ENCODE measurements at places on chromosomes 16 and 17. TPM values are rescaled to one million over a fixed set of nuclear protein-coding genes. Genes with fewer than 3 reads are reported as not detected.

The HEXIM2 gene
- 6.8 TPM for total RNA-seq

The INPP5K gene
- total RNA-seq: 78.1 TPM

The CCL4L2 gene
- total RNA-seq: not detected

The VTN gene
- total RNA-seq: 86.7 TPM

The CHST4 gene
- 0.67 TPM for total RNA-seq

The SDR42E1 gene
- total RNA-seq: 0.11 TPM

The CNEP1R1 gene
- 11.6 TPM for total RNA-seq

The ADAM11 gene
- 19.9 TPM for total RNA-seq

The PDIA2 gene
- total RNA-seq: 0.52 TPM

The ZNF785 gene
- total RNA-seq: 5.5 TPM

The CDRT15 gene
- not detected for total RNA-seq

The COPRS gene
- total RNA-seq: 73.9 TPM

The MINK1 gene
- 22.2 TPM for total RNA-seq

The CTF1 gene
- total RNA-seq: 6.5 TPM

The KLHL10 gene
- total RNA-seq: not detected

The SNAI3 gene
- 1.0 TPM for total RNA-seq

The PIP4K2B gene
- 45.9 TPM for total RNA-seq

The MT1G gene
- not detected for total RNA-seq

The KRT39 gene
- total RNA-seq: not detected

DNA sequence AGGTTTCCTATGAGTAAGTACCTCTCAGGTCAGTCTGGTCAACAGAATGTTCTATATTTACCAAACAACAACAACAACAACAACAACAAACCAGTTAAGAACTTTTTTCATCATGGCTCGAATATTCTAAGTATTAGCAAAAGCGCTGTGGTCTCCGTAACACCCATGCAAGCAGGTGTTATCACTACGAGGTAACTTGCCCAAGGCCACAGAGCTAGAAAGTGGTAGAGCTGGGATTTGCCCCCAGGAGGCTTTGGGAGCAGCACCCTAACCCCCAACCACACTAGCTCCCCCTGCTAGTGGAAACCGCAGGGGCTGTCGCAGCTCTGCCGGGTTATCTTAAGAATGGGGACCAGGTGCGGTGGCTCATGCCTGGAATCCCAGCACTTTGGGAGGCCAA is 23.9 kb upstream of the C16orf74 start:
- no peaks in the 10 kb centered on the region for H3K27me3 ChIP-seq
- peaks cover 22% of the 10 kb centered on the region for H3K36me3 ChIP-seq
- DNase-seq: no peak

GRCh38 chr17:27615121-27615520 is 15.9 kb upstream of the LGALS9 start:
- no peak for DNase-seq
- no peak overlapping the region for H3K27ac ChIP-seq
- no peaks in the 10 kb centered on the region for H3K4me1 ChIP-seq
- H3K27me3 ChIP-seq: no peaks in the 10 kb centered on the region

GRCh38 chr17:7932949-7933348 is 943 bp downstream of the CNTROB start:
- H3K27ac ChIP-seq: peak overlapping the region; percentile 77
- H3K27me3 ChIP-seq: no peaks in the 10 kb centered on the region
- no peaks in the 10 kb centered on the region for H3K4me1 ChIP-seq
- DNase-seq: peak; percentile 67
- H3K4me3 ChIP-seq: peak overlapping the region; percentile 55
- peaks cover 10% of the 10 kb centered on the region for H3K36me3 ChIP-seq

DNA sequence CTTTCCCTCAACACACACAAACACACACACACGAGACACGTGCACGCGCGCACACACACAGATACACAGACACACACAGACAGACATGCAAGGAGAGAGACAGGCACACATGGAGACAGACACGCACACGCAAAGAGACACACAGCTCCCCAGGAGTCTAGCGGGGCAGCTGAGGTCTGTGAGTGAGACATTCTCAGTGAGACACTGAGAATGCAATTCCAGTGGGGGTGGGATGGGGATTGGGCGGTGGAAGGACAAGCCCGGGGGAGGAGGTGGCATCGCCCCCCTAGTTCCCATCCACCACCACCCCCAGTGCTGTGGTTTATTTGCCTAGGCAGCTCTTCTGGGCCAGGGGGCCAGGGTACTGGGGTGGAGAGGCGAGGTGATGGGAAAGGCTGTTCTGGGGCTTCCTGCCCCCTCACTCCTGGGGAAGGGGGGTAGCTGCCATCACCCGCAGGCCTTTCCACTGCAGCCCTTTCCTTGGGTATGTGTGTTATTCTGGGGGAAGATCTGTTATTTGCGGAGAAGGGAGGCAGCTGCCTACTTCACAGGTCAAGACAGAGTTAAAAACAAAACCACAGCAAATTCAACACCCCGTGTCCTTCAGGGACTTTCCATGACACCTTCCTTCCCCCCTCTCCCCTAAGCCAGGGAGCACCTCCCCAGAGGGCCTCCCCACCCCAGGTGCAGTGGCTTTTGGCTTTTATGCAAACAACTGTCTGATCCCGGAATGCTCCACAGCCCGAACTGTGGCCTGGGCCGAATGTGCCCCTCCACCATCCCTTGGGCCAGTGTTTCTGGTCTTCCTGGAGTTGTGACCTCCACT is 18.0 kb downstream of the GRB7 start:
- no peak for DNase-seq
- no peaks in the 10 kb centered on the region for H3K4me1 ChIP-seq
- no peaks in the 10 kb centered on the region for H3K36me3 ChIP-seq
- peak overlapping the region; percentile 91 for H3K27ac ChIP-seq
- no peaks in the 10 kb centered on the region for H3K27me3 ChIP-seq

GRCh38 chr16:83958137-83958845 is 5.3 kb downstream of the OSGIN1 start:
- no peak for DNase-seq
- H3K27me3 ChIP-seq: no peaks in the 10 kb centered on the region
- H3K36me3 ChIP-seq: peaks cover 27% of the 10 kb centered on the region
- H3K4me1 ChIP-seq: peaks cover 24% of the 10 kb centered on the region
- H3K27ac ChIP-seq: peak overlapping the region; percentile 38

- H3K27ac ChIP-seq: no peak overlapping the region
- no peak for DNase-seq
- no peaks in the 10 kb centered on the region for H3K36me3 ChIP-seq
- no peak overlapping the region for H3K4me3 ChIP-seq
- no peaks in the 10 kb centered on the region for H3K4me1 ChIP-seq
These were observed 17.9 kb upstream of the AKAP1 start for GRCh38 chr17:57067162-57067561.

GRCh38 chr17:21041741-21042457 is 912 bp downstream of the USP22 start:
- peak overlapping the region; percentile 100 for H3K27ac ChIP-seq
- no peaks in the 10 kb centered on the region for H3K27me3 ChIP-seq
- DNase-seq: peak; percentile 89
- peak overlapping the region; percentile 92 for H3K4me3 ChIP-seq
- peaks cover 49% of the 10 kb centered on the region for H3K4me1 ChIP-seq
- no peaks in the 10 kb centered on the region for H3K36me3 ChIP-seq

GRCh38 chr16:28011971-28012445 is 51.5 kb downstream of the GSG1L start:
- no peaks in the 10 kb centered on the region for H3K4me1 ChIP-seq
- H3K27me3 ChIP-seq: no peaks in the 10 kb centered on the region
- no peak overlapping the region for H3K4me3 ChIP-seq

- no peak overlapping the region for H3K4me3 ChIP-seq
- H3K27ac ChIP-seq: no peak overlapping the region
- no peaks in the 10 kb centered on the region for H3K4me1 ChIP-seq
These were observed 16.9 kb downstream of the DOC2B start for GRCh38 chr17:164303-165235.

- no peaks in the 10 kb centered on the region for H3K27me3 ChIP-seq
- H3K27ac ChIP-seq: no peak overlapping the region
- DNase-seq: no peak
- no peaks in the 10 kb centered on the region for H3K36me3 ChIP-seq
- no peaks in the 10 kb centered on the region for H3K4me1 ChIP-seq
- no peak overlapping the region for H3K4me3 ChIP-seq
These were observed 3.9 kb upstream of the SLC12A3 start for GRCh38 chr16:56861092-56861610.

DNA sequence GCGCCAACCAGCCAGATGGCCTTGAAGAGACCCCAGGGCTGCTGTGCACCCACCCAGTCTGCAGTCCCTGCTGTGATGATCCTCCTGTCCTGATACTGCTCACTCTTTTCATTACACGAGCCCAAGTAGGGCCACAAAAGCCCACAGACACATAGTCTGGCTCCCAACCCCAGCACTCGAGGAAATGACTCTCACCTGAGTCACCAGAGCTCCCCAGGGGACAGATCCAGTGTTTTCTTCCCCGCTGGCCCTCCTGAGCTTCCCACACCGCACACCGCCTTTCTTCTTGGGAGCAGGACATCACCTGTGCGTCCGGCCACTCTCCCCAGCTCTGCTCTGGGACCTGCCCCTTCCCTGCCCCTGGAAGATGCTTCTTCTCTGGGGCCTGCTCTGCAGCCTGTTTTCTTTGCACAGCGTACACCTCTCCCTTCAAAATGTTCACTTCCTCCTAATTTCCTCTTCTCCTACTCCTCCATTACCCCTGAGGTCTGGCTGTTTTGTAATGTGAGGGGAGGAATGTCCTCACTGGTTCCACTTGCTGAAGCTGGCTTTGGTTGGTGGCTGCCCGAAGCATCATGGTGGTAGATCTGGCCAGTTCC is 2.0 kb upstream of the SCN4A start:
- peaks cover 26% of the 10 kb centered on the region for H3K4me1 ChIP-seq
- no peaks in the 10 kb centered on the region for H3K27me3 ChIP-seq
- no peaks in the 10 kb centered on the region for H3K36me3 ChIP-seq

GRCh38 chr16:56793492-56793891 is 63.6 kb downstream of the NUP93 start:
- H3K27ac ChIP-seq: no peak overlapping the region
- no peaks in the 10 kb centered on the region for H3K36me3 ChIP-seq
- DNase-seq: no peak
- H3K27me3 ChIP-seq: no peaks in the 10 kb centered on the region
- H3K4me3 ChIP-seq: no peak overlapping the region

- peaks cover 3% of the 10 kb centered on the region for H3K4me1 ChIP-seq
- H3K27ac ChIP-seq: no peak overlapping the region
- no peak for DNase-seq
- no peak overlapping the region for H3K4me3 ChIP-seq
- no peaks in the 10 kb centered on the region for H3K36me3 ChIP-seq
These were observed 19.8 kb upstream of the PIK3R6 start for GRCh38 chr17:8887301-8887700.

GRCh38 chr16:50671644-50672260 is 9.4 kb downstream of the SNX20 start:
- H3K4me1 ChIP-seq: peaks cover 8% of the 10 kb centered on the region
- no peaks in the 10 kb centered on the region for H3K27me3 ChIP-seq
- no peak overlapping the region for H3K27ac ChIP-seq

- H3K4me1 ChIP-seq: no peaks in the 10 kb centered on the region
- peak; percentile 87 for DNase-seq
- no peaks in the 10 kb centered on the region for H3K27me3 ChIP-seq
- peaks cover under 1% of the 10 kb centered on the region for H3K36me3 ChIP-seq
- peak overlapping the region; percentile 29 for H3K27ac ChIP-seq
These were observed 6.0 kb upstream of the LPCAT2 start for GRCh38 chr16:55502801-55503366.

GRCh38 chr16:80540516-80541305 is at the start of gene DYNLRB2:
Gene DYNLRB2, plus strand, starts transcription at chr16:80540993. Its CDS starts 84 bp downstream, at chr16:80541077.
- H3K4me3 ChIP-seq: peak within 1 kb of the TSS; percentile 61
- no peaks in the 10 kb centered on the region for H3K36me3 ChIP-seq
- peak; percentile 89 for DNase-seq
- peak within 1 kb of the TSS; percentile 44 for H3K27ac ChIP-seq
- H3K27me3 ChIP-seq: no peaks in the 10 kb centered on the region

DNA sequence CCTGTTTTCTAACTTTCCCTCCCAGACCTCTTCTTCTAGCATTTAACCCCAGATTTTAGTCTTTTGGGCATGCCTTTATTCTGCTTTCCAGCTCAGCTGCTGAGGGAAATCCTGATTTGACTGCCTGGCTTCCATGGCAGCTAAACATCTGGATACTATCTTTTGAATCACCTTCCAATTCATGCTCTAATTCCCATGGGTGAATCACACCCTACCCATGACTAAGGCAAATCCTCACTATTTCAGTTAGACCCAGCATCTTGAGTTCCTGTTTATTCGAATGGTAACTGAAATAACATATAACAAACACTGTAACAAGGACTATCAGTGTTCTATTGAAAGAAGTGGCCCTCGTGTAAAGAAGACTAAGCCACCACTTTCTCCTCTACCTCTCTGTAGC is 29.8 kb downstream of the CA10 start:
- no peaks in the 10 kb centered on the region for H3K4me1 ChIP-seq
- H3K36me3 ChIP-seq: no peaks in the 10 kb centered on the region
- H3K27ac ChIP-seq: no peak overlapping the region
- DNase-seq: no peak
- H3K4me3 ChIP-seq: no peak overlapping the region

- no peaks in the 10 kb centered on the region for H3K36me3 ChIP-seq
- H3K4me1 ChIP-seq: no peaks in the 10 kb centered on the region
- no peaks in the 10 kb centered on the region for H3K27me3 ChIP-seq
- H3K4me3 ChIP-seq: no peak overlapping the region
- H3K27ac ChIP-seq: no peak overlapping the region
These were observed 9.4 kb downstream of the MLKL start for GRCh38 chr16:74691093-74691855.

GRCh38 chr17:78123258-78123929 is 5.2 kb downstream of the TMC6 start:
- peaks cover 1% of the 10 kb centered on the region for H3K4me1 ChIP-seq
- H3K4me3 ChIP-seq: no peak overlapping the region
- H3K36me3 ChIP-seq: peaks cover 21% of the 10 kb centered on the region

DNA sequence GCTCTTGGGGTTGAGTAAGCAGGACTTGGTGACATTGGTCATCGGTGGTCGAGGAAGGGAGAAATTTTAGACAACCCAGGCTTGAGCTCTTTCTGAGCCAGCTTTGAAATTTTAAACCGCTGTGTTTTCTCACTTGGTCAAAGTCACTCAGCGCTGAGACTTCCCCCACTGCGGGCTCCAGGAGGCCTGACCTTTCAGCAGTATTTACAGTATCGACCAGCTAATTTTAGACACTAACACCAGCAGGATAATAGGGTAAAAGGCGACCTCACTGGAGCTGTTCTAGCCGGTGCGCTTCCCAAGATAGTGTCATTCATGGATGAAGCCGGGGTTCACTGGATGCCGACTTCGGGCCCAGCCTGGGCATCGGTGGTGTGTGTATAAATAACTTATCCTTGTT is 29.7 kb upstream of the WSCD1 start:
- H3K27ac ChIP-seq: no peak overlapping the region
- H3K4me3 ChIP-seq: no peak overlapping the region
- H3K4me1 ChIP-seq: no peaks in the 10 kb centered on the region
- DNase-seq: no peak
- no peaks in the 10 kb centered on the region for H3K27me3 ChIP-seq

GRCh38 chr17:17403899-17404576 is 72.8 kb upstream of the MED9 start:
- no peak overlapping the region for H3K27ac ChIP-seq
- no peaks in the 10 kb centered on the region for H3K27me3 ChIP-seq
- no peaks in the 10 kb centered on the region for H3K36me3 ChIP-seq
- H3K4me1 ChIP-seq: peaks cover 1% of the 10 kb centered on the region
- DNase-seq: no peak

DNA sequence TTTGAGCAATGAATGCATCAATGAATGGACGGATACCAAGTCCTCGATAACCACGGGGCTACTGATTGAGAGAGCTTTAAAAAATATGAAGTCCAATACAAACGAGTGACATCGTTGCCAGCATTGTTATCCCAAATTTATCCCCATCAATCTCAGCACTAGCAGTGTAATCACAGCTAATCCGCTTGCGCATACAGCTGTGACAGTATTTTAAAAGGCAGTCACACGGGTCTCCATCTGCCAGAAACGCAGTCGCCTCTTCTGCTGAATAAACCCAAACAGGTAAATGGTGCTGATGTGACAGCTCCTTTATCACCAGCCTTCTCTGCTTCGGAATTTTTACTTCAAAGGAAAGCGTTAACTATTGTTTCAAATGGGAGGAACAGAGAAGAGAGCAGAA is 311.1 kb downstream of the XYLT1 start:
- H3K4me1 ChIP-seq: no peaks in the 10 kb centered on the region
- DNase-seq: no peak
